ENCODE measurements at places on chromosomes 2 and 18. TPM values are rescaled to one million over a fixed set of nuclear protein-coding genes. Genes with fewer than 3 reads are reported as not detected.

- H3K27ac ChIP-seq: no peak overlapping the region
- H3K4me1 ChIP-seq: peaks cover 21% of the 10 kb centered on the region
- no peak for DNase-seq
Measured at GRCh38 chr2:172423160-172423559, 4.2 kb upstream of the ITGA6 start.

- no peak overlapping the region for H3K27ac ChIP-seq
- no peaks in the 10 kb centered on the region for H3K27me3 ChIP-seq
- no peaks in the 10 kb centered on the region for H3K36me3 ChIP-seq
- H3K4me1 ChIP-seq: 0 out of 2 replicates have a peak, but pooled peaks cover 3% of the 10 kb centered on the region
Measured at GRCh38 chr2:79389481-79389880, 123.4 kb upstream of the CTNNA2 start.

Gene SPHKAP
- 0.04 TPM for total RNA-seq

DNA sequence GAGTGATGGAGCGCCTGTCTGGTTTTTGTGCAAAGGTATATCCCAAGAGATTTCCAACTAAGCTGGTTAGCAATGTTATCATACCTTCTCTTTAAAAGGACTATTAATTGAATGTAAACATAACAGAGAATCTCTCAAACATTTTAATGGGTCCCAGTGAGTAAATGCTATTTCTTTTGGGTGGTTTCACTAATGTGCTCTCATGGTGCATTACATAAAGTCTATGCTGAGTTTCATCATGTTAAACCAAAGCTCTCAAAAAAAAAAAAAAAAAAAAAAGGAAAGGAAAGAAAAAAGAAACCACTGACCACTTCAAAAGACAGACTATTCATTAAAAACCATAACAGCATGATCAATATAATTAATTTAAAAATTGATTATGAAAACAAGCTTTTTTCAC is 119.1 kb upstream of the SCN1A start:
- H3K27me3 ChIP-seq: no peaks in the 10 kb centered on the region
- no peak for DNase-seq
- peaks cover 7% of the 10 kb centered on the region for H3K4me1 ChIP-seq
- no peak overlapping the region for H3K27ac ChIP-seq

DNA sequence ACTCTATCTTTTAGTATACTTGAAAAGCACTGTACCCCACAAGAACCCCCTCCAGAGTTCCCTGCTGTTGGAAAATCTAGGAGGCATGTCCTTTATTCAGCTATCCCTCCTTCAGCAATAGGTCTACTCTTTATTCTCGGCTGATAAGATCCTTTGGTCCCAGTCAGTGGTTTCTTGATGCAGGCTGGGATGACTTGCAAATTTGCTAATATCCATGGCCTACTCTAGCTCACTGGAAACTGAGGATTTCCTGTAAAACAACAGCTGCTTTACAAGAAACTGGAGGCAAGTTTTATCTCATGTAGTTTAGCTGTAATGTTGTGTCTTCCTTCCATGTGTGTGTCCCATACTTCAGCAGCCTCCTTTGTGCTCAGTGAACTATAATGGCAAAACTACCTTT is 183.9 kb upstream of the SCN7A start:
- H3K4me1 ChIP-seq: no peaks in the 10 kb centered on the region
- no peaks in the 10 kb centered on the region for H3K27me3 ChIP-seq
- no peaks in the 10 kb centered on the region for H3K36me3 ChIP-seq
- no peak for DNase-seq

DNA sequence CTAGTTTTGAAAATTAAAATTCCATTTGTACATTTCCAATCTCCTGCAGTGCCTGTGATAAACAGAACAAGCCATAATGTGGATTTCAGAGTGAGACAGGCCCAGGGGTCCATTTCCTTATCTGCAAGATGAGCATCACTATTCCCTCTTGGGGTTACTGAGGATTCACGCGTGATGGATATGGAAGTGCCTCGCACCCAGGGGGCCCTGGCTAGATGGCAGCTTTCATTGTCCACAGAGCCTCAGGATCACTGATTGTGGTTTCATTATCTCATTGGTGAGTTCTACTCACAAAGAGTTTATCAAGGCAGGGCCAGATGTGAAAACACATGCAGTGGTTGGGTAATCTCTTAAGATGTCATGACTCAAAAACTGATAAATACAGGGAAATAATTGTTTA is 11.6 kb downstream of the CNGA3 start:
- H3K4me1 ChIP-seq: no peaks in the 10 kb centered on the region
- DNase-seq: no peak
- H3K36me3 ChIP-seq: no peaks in the 10 kb centered on the region
- H3K27me3 ChIP-seq: no peaks in the 10 kb centered on the region
- no peak overlapping the region for H3K27ac ChIP-seq

Gene MAIP1
- total RNA-seq: 36.0 TPM

- no peak overlapping the region for H3K4me3 ChIP-seq
- H3K36me3 ChIP-seq: 0 out of 2 replicates have a peak, but pooled peaks cover 7% of the 10 kb centered on the region
- DNase-seq: no peak
- H3K27me3 ChIP-seq: no peaks in the 10 kb centered on the region
- no peak overlapping the region for H3K27ac ChIP-seq
Measured at GRCh38 chr18:62287781-62288664, 37.1 kb upstream of the TNFRSF11A start.

Gene WNT10A
- not detected for total RNA-seq

DNA sequence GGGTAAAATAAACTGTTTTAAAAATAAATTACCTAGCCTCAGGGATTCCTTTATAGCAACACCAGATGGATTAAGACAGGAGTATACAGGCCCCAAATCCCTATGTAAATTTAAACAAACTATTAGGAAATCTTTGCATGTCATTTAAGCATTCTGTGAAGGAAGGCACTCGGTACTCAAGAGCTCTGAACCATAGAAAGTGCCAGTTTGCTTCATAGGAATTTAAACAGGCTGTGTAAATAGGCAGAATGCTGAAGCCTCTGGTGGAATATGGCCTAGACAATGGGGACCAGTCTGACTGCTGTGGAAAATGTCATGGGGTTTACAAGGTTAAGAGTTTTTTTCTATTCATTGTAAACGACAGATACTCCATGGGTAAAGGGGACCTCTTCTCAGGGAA is 377.4 kb downstream of the DLGAP1 start:
- H3K27me3 ChIP-seq: no peaks in the 10 kb centered on the region
- peaks cover 7% of the 10 kb centered on the region for H3K4me1 ChIP-seq
